NCI-H2171 treated with DMSO at 0.1 percent for 48 hours (cell line): ENCODE measurements at places on chromosomes 1 and 21.

- DNase-seq = no peak
Measured at GRCh38 chr1:2481885-2482284, 5.8 kb downstream of the PLCH2 start.

GRCh38 chr1:151371370-151372057 lies 991 bp downstream of the SELENBP1 start:
- peak; percentile 80 for DNase-seq

- DNase-seq = no peak
Measured at GRCh38 chr1:175822580-175822979, 79.2 kb upstream of the TNR start.

GRCh38 chr1:163130225-163130856 lies 61.2 kb downstream of the RGS4 start:
- DNase-seq = no peak
